ENCODE measurements at places on chromosomes 3 and 15.

DNA sequence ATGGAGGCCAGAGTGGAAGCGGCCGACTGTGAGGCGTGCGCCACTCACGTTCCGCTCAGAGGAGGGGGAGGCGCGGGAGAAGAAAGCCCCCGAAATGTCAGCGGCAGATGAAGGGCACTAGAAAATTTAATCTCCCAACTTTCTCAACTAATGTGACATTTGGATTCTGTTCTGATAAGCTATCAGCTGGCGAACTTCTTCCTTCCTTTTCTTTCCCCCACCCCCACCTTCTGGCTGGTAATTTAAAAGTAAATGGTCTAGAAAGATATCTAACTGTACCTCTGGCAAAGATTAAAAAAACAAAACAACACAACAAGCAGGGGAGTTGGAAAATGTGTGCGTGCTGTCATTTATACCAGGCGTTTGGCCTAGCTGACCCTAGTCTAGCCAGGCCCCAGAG is 26.4 kb upstream of the TMEM115 start:
- DNase-seq, result no peak

DNA sequence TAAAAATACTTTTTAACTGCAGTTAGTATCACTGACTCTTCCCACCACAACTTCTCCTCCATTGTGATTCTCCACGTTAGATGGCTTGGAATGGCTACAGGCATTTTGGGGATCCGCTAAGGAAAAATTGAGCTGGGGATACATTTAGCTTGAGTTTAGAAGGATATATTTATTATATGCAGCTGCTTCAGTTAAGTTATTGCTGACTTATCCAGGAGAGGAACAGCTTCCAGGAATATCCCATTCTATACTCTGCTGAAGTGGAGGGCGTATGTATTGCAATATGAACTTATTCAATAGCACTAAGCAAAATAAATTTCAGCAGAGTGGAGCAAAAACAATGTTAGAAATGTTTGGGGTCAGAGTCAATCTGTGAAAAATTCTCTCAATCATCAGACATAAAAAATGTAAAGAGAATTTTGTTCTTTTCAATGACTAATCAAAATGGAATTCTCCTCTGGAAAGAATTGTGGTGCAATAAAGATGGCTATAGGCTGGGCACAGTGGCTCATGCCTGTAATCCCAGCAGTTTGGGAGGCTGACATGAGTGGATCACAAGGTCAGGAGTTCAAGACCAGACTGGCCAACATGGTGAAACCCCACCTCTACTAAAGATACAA is 84.7 kb downstream of the NCEH1 start:
- DNase-seq, result no peak

- DNase-seq, result no peak
These were observed 27.4 kb downstream of the ARIH2 start for GRCh38 chr3:48945891-48946549.

DNA sequence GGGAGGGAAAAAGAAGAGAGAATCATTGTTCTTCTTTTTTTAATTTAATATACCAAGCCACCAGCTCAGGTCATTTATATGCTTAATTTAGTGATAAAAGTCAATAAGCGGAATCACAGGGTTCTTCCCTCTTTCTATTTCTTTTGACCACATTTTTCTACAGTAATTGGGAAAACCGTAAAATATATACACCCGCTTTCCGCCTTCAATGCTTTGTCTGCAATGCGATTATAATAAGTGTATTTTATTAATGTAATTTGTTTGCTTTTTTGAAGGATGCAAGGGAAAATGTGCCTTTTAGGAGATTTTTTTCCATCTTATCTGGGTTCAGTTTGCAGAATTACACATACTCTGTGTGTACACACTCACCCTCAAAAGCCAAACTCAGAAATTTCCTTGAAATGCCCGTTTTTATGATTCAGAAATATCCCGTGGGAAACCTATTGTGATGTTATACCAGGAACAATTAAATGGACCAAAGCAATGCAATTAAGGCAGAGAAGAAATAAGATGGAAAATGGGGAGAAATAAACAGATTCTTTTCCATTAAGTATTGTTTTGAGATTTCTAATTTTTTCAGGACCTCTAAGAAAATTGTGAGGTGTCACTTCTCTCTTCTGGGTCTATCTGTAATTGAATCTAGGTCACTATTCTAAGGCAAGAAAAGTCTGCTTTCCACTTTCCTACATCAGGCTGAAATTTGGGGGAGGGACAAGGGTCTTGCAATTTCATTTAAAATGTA is 8.3 kb downstream of the SOX14 start:
- no peak for DNase-seq

DNA sequence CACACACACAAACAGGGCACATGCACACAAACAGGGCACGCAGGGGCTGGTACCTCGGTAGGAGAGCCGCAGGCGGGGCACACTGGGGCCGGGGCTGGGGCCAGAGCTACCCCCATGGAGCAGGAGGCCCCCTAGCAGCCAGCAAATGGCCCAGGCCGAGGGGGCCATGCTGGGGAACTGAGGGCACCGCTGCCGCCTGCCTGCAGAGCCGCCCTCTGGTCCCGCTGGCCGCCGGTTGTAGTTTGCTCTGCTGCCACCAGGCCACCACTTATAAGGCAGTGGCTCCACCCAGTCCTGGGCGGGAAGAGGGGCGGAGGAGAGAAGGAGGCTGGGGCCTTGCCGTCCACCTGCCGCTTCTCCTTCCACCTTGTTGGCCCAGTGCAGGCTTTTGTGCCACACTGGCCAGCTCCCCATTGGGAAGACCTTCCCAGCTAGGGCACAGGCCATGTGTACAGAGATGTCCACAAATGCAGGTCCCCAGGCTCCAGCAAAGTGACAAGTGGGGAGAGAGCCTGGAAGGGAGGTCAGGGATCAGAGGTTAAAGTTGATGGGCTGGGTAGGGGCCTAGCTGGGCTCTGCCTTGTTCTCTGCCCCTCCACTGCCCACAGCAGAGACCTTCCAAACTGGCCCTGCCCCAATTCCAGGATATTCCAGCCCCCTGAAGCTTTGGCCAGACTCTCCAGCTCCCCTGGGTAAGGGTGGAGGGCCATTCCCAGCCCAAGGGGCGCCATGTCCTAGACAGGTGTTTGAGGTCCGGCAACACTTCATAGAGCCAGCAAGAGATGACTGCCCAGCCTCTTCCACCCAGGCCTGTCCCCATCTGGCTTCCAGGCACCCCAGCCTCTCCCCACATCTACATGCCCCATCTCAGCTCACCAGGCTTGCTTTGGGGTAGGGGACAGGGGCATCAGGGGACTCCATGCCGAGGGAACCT is at the start of gene SEMA3G:
Gene SEMA3G (minus strand): TSS at position 244 of the 934 bp plus-strand sequence. CDS start 76 bp downstream, at position 168.
- peak; percentile 19 for DNase-seq

- no peak for DNase-seq
These were observed 2.7 kb upstream of the FNDC3B start for GRCh38 chr3:172036541-172037215.

DNA sequence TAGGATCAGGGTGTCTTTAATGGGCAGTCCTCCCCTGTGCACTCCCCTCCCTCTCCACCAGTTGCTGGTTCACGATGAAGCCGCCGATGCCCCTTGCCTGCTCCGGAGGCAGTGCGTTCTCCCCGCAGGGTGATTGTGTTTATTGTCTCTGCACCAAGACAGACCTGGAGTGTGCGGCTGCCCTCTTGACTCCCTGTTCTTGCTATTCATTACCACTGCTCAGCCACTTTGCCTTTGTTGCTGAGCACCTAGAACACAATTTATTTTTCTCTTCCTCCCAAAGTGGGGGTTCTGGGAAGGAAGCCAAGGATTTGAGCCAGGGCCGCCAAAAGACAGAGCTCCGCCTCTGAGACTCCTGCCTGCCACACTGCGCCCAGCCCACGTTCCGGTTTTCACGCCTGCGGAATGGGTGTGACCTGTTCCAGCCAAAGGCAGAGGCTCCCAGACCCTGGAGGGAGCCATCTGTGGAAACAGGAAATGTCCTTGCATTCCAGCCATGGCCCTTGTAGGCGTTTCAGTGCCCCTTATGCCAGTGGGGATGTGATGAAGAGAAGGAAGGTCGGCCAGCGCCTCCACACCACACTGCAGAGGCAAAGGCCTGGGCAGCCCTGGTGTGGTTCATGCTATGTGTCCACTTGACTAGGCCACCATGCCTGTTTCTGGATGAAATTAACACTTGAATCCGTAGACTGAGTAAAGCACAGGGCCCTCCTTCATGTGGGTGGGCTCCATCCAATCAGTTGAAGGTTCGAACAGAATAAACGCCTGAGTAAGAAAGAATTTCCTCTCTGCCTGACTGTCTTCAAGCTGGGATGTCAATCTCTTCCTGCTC is 85.8 kb downstream of the HMG20A start:
- DNase-seq, result no peak

- DNase-seq, result no peak
These were observed 9.8 kb downstream of the SLC24A1 start for GRCh38 chr15:65631503-65631902.

GRCh38 chr3:32937331-32937730 is 14.1 kb upstream of the CCR4 start:
- DNase-seq, result no peak

DNA sequence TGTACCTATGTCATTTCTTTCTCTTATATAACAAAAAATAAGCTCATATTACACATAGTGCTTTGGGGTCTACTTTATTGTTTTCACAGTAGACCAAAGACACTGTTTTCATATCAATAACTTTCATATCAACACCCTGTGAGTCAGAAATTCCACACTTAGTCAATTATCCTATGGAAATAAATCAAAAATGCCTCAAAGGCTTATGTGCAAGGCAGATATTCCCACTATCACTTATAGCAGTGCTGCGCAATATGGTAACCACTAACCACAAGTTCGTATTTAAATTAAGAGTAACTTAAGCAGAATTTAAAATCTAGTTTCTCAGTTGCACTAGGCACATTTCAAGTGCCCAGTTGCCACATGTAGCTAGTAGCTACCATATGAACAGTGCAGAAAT is 15.9 kb downstream of the SCG3 start:
- no peak for DNase-seq

DNA sequence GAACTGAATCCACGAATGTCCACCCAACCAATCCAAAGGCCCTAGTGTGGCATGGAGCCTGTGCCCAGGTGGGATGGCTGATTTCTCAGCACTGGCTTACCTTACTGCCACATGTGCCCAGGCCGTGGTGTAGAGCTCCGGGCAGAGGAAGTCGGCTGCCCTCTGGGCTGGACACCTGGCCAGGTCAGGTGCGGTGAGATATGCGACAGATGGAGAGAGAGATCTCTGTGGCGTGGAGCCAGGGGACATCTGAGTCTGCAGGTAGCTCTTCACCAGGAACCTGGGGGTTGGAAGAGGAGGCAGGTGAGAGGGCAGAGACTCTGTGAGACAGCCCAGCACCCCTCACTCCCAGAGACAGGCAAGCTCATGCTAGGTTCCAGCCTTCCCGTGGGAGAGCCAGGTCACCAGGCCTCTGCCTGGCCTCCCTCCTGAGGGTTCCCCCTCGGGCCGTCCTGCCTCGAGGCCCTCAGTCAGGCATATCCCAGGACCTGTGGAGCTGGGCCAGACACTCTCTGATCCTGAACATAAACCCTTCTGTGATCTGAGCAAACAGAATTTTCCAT is 12.6 kb downstream of the ACOX2 start:
- no peak for DNase-seq

- DNase-seq, result no peak
These were observed 160.0 kb upstream of the SNTN start for GRCh38 chr3:63492464-63492863.

- DNase-seq, result no peak
These were observed 896.0 kb downstream of the MCTP2 start for GRCh38 chr15:95127356-95127755.

DNA sequence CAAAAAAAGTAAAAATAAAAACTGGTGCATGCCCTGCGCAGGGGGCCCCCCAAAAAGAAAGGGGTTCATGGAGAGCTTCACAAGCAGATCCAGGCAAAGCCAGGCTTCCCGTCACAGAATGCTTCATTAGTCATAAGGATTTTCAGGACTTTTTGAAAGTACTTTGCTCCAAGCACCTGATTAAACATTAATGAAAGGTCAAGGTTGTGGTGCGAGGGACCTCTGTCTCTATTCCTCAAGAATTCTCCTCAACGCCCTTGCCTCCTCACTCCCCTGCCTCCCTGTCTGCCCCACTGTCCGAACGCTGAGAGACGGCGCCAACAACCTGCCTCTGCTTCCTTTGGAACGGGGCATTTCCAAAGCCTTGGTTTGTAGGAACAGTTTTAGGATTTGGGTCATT is 240.1 kb upstream of the IGF1R start:
- DNase-seq, result no peak

- DNase-seq, result no peak
These were observed 24.1 kb upstream of the OR5K4 start for GRCh38 chr3:98329392-98330124.

- DNase-seq, result no peak
These were observed 45.8 kb downstream of the EBLN2 start for GRCh38 chr3:73107215-73107614.
